HL-60 (cell line): ENCODE measurements at places on chromosomes 3 and 15.

DNA sequence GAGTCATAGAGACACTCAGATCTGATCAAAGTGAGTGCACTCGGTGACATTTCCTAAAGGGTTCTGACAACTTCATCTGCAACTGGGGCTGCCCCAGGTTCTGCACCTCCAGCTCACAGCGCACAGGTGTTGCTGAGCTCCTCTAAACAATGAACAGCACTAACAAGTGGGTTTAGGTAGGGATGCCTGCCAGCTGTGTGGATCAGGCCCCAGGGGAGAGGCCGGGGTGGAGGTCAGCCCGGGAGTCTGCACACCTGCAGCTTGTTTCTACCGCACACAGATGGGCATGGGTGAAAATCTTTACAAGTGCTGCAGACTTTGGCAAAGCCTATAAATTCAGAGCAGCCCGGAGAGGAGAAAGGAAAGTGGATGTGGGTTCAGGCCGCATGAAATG is 355 bp downstream of the FBXW12 start:
- no peak for DNase-seq

- DNase-seq: no peak
These were observed 7.7 kb upstream of the DCP1A start for GRCh38 chr3:53354945-53355498.

DNA sequence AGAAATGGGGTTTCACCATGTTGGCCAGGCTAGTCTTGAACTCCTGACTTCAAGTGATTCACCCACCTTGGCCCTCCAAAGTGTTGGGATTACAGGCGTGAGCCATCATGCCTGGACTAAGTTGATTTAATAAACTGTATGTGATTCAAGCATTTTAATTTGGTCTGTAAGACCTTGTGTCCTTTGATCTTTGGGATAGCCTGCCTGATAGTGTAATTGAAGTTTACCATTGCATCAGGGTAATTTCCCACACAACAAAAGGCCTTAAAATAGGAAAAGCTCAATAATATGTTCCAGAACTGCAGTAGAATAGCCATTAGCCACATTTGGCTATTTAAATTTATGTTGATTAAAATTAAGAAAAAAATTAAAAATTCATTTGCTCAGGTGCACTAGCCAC is 25.2 kb upstream of the DENND6A start:
- no peak for DNase-seq

GRCh38 chr3:165336786-165337185 is 140.6 kb upstream of the SLITRK3 start:
- no peak for DNase-seq

DNA sequence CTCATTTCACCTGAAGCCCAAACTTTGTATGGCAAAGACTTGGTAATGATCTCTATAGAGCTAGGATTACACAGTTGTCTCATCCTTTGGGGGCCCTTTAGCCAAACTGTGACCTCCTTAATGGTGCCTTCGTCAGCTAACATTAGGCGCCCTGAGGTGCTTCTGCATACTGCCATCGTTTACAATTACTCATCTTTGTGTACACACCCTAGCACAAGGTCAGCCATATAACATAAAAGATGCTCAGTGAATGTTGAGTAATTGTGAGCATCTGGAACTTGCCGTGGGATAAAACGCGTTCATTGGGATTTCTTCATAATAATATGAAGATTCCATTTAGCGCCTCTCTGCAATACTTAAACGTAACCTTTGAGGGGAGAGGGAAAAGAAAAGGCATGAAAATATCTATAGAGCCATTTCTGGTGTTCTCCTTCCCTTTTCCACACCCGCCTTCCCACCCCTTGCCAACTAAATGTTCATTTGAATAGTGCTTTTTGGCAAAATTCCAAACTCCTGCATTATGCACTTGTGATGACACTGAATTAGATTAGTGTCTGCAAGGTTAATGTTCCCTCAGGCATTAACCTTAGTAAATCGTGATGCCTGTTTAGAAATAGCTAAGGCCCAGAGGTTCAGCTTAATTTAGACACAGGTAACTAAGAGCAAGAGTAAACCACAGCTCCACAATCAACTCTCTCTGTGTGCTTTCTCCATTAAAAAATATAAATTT is 990 bp upstream of the ZNF148 start:
- DNase-seq: no peak

DNA sequence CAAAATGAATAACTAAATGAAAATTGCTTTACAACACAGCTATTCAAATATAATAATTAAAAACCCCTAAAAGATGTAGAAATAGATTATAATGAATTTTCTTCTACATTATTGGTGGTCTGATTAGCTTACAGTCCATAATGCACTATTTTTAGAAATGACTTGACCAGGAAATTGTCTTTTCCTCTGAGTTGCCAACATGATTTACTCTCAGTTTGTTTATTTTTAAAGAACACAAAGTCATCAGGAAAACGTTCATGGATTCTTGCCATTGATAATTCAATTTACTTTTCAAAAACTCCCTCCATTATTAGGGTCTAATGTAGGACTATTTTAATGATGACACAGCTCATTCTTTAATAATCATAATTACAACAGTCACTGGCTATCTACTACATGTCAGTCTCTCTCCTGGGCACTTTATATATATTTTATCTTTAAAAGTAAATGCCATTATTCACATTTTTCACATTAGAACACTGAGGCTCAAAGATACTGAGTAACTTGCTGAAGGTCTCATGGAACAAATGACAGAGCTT is 1.1 kb downstream of the TM4SF18 start:
- DNase-seq: no peak

DNA sequence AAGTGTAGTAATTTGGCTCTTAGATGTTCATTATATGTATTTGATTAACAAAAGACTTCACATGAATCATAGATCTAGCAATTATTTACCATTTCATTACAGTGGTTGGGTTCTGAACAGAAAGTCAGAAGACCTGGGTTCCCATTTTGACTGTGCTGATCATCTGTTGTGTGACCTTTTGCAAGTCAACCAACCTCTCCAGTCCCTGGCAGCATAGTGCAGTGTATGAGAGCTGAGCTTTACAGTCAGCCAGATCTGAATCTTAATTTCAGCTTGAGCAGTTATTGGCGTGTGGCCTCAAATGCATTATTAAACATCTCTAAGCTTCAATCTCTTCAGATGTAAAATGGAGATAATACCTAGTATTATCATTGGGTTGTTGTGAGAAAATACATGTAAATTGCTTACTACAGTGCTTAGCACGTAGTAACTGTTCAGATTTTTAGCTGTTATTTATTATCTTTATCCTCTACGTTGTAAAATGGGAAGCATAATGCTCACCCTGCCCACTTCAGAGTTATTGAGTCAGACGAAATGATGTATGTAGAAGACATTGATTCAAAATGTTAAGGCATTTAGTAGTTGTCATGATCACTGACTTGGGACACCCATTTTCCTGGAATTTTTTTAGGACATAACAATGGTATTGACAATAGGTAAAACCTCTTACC is 104.0 kb downstream of the KLHL25 start:
- DNase-seq: no peak

GRCh38 chr15:73924171-73924921 is 1.9 kb upstream of the LOXL1 start:
- no peak for DNase-seq

GRCh38 chr3:154275965-154276364 is 48.3 kb downstream of the DHX36 start:
- DNase-seq: no peak

- no peak for DNase-seq
These were observed 1.3 kb upstream of the SRP14 start for GRCh38 chr15:40040293-40040635.

- no peak for DNase-seq
These were observed 43.5 kb upstream of the MEF2A start for GRCh38 chr15:99522288-99522687.

- DNase-seq: no peak
These were observed 34.1 kb upstream of the HES1 start for GRCh38 chr3:194101592-194102432.

- peak; percentile 94 for DNase-seq
These were observed 92.4 kb upstream of the CGNL1 start for GRCh38 chr15:57283774-57284503.

- DNase-seq: no peak
These were observed 54.3 kb upstream of the SLC24A5 start for GRCh38 chr15:48066456-48066855.

DNA sequence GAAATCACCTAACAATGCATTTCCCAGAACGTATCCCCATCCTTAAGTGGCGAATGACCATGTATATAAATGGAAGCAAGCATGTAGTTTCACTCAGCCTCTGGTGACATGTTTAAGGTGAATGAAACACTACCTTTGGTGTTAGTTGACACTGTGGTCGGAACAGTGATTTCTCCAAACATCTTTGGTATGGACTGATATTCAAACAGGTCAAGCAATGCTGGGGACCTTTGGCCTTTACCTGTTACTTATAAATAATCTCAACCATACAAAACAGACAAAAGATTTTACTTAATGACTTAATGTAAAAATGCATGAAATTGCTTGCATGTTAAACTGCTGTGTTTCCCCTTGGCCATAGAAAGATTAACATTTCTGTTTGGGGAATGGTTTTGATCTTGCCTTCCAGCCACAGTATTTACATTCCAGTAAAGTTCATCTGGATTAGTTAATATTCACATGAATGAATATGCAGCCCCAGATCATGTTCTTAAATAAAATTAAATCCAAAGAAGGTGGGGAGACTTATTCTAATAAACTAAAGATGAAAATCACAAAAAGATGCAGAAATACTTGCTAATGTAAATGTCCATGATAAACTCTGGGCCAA is 74.4 kb upstream of the HES1 start:
- no peak for DNase-seq

- DNase-seq: no peak
These were observed 35.3 kb downstream of the SQOR start for GRCh38 chr15:45670091-45670490.

GRCh38 chr3:172640751-172641150 is 70.1 kb downstream of the NCEH1 start:
- no peak for DNase-seq

GRCh38 chr3:158103081-158103886 is 2.9 kb downstream of the SHOX2 start:
- DNase-seq: no peak

DNA sequence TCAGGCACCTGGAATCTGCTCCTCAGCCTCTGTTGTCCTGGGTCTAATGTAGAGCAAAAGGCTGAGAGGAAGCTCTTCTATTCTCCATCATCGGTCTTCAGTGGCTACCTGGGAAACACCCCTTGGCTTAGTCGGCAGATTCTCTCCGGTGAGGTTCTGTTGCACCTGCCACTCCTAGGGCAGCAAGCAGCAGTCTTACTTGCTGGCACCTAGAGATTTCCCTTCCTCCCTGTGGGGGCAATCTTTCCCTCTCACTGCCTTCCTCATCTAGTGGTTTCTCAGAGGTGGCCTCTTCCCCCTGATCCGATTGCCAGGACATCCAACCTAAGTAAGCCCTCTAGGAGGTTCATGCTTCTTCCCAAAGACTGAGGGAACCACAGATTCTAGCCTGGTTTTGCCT is 60.8 kb downstream of the PLS1 start:
- no peak for DNase-seq

DNA sequence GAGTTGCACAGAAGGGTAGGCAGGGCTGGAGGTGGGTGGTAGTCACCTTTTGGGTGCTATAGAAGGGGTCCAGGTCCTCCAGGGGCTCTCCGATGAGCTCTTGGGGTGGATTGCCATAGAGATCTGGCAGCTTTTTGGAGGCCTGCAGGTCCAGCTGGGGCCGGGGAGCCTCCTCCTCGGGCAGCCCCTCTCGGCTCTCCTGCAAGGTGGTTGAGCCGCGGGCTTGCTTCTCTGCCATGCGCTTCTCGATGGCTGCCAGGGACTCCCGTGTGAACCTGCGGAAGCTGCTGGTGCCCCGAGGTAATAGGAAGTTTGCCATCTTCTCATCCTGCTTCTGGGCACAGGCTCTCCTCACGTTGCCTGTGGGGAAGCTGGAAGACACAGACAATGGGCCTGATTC is 16.5 kb downstream of the SCN5A start:
- no peak for DNase-seq

DNA sequence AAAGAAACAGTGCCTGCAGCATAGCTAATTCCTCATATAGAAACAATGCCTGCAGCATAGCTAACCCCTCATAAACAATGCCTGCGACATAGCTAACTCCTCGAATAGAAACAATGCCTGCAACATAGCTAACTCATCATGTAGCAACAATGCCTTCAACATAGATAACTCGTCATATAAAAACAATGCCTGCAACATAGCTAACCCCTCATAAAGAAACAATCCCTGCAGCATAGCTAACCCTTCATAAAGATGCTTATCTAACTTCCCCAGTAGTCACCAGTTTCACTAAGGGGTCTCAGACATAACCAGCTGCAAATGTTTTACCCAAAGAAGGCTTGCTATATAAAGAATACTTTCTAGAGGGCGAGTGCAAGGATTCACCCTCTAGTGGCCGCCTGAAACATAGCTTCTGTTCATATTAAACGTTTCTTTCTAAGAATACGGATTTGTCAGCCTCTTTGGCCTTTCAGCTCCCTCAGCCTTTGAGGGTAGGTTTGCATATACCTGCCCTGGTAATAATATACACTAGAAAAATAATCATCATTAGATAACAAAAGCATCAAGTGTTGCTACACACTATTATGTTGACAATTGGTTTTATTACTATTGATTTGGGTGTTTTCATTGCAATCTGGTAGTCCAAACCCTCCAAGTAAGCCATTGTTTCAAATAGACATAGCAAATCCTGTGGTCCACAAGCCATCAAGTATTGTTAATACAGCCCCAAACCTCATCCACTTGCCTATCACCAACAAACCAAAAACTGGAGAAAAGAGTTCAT is 44.4 kb upstream of the FAN1 start:
- peak; percentile 9 for DNase-seq

DNA sequence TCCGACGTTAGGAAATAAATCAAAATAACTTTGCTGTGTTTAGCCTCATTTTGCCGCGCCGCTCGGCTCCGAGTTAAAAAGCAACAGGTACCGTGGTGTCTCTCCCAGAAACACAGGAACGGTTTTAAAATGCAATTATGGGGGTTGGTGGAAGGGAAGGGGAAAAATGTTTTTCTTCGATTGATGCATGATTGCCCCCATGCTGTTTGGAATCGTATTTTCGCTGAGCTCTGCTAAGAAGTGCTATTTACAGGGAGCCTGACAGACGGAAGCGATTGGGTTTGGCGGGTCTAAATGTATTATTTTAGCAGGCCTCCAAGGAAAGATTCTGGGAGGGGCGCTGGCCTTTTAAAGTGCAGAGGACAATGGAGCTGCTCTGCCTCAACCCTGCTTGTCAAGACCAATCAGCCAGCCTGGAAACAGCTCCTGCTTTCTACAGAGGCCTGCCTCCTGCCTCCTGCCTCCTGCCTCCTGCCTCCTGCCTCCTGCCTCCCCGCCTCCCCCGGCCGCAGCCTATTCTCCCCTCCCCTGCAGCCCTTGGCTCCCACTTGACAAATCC is 156.7 kb upstream of the TLE3 start:
- no peak for DNase-seq

DNA sequence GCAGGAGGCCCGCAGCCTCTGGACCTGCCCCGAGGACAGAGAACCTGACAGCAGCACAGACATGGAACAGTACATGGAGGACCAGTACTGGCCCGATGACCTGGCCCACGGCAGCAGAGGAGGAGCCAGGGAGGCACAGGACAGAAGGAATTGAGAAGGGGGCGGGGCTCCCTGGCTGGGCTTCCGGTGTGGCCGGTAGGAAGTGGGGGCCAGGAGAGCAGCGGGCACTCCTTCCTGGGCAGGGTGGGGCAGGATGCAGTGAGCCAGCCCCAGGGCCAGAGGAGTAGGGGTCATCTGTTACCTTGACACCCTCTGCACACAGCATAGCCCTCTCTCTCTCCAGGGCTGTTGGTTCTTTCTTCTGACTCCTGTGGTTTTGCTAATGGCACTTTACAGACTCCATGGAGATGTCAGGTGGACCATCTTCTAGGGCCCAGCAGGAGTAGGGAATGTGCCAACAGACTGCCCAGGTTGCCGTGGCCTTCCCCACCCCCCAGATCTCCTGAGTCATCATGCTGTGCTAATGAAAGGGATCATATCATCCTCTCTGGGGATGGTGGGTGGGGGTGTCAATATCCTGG is 8.6 kb upstream of the ISG20 start:
- no peak for DNase-seq
